ENCODE measurements at places on chromosomes 2 and 18.

DNA sequence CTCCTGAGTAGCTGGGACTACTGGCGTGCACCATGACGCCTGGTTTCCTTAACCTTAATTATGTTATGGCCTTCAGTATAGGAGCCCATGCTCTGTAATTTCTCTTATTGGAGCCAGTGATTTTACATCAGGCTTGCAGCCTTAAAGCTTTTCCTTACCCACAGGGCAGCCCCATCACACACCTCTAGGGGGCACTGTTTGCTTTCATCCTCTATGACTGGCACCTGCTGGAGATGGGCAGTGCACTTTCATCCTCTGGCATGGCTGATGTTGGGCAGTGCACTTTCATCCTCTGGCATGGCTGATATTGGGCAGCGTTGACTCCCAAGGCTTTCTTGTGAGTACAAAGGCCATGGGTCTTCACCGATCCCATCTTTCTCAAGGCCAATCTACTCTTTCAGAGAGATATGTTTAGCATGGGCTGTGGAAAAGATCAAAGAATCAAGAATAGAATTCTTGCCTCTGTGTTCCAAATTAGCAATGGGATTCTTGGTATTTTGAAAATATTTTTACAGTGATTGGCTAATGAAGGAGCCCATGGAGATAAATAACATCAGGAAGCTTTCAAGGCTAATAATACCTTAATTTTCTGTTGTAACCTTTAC, 80.7 kb upstream of the MEX3C start:
- no peak for DNase-seq

DNA sequence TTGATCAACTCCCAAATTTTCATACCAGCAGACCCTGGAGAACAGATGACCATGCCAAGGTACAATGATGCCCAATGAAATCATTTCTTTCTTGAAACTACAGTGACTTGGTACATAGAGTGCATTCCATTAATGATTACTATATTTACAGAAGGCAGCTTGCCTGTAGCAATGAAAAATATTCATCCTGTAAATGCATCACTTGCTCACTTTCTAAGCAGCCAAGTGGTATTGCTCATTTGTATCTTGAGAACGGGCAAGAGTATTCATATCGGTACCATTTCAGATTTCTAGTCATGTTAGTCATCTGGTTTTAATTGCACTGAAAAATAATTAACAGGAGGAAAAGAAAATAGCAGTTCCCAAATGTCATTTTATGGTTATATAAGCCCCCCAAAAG, 59.6 kb downstream of the VIL1 start:
- no peak for DNase-seq

DNA sequence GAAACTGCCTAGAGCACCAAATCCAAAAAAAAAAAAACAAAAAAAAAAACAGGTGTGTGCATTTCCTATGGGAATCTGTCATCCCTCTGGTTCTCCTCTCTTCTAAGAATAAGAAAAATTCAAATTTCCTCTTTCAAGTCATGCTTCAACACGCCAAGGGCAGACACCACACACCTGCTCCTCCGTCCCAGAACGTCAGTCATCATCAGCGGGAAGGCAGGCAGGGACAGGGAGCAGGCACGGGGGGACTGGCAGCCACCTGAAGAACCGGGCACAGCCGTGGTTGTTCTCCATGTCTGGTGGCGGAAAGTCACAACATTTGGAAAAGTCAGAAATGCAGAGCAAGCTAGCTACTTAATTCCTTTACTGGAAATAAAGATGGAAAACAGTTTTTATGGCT, 214.8 kb downstream of the IKZF2 start:
- no peak for DNase-seq

DNA sequence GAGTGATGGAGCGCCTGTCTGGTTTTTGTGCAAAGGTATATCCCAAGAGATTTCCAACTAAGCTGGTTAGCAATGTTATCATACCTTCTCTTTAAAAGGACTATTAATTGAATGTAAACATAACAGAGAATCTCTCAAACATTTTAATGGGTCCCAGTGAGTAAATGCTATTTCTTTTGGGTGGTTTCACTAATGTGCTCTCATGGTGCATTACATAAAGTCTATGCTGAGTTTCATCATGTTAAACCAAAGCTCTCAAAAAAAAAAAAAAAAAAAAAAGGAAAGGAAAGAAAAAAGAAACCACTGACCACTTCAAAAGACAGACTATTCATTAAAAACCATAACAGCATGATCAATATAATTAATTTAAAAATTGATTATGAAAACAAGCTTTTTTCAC, 119.1 kb upstream of the SCN1A start:
- DNase-seq, result no peak
